ENCODE measurements at places on chromosomes 6 and 20.

GRCh38 chr20:22949331-22950109 lies 85.6 kb upstream of the SSTR4 start:
- no peak for DNase-seq

GRCh38 chr6:169932491-169932890 lies 181.1 kb downstream of the ERMARD start:
- DNase-seq: no peak

- no peak for DNase-seq
Observed at GRCh38 chr20:51710361-51710894, 57.8 kb downstream of the ATP9A start.

DNA sequence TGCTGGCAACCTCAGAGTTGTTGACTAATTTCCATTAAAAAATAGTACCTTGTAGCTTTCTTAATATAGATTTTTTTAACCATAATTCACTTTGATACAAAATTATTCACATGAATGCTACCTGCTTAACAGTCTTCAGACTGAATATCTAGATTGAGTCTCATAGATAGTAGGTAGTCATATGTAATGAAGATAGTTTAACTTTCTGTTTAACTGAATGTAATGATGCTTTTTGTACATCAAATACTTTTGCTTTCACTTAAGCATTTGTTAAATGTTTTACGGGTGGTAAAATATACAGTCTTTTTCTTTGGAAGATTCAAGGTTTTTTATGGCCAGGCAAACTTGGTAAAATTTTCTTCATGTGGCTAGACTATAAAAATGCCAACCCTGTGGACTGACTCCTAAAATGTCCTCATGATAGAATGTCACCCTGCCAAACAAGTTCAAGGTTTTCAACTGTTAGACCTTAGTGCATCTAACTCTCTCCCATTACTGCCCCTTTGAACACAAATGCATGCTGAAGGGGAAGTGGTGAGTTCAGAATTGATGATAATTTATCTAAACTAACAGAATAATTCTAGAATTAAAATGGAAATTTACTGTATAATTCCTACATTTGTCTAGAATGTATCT lies 16.4 kb downstream of the TBPL1 start:
- DNase-seq: no peak

GRCh38 chr6:108168501-108169463 lies 3.0 kb downstream of the NR2E1 start:
- DNase-seq: no peak

DNA sequence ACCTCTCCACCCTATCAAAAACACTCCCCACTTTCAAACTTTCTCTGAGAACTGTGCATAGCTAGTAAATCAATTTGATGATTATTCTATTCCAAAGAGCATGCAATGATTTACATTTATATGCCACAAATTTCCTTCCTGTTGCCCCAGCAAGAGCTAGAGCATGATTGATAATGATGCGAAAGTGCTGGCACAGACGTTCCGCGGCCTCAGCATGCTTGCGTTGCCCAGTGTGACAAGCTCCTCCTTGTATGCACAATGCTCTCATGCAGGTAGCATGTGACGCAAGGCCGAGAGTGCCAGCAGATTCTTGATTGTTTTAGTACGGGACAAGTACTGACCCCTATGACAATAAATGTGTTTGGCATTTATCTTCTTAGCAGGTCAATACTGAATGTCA lies 696.3 kb upstream of the SLC35B3 start:
- no peak for DNase-seq

DNA sequence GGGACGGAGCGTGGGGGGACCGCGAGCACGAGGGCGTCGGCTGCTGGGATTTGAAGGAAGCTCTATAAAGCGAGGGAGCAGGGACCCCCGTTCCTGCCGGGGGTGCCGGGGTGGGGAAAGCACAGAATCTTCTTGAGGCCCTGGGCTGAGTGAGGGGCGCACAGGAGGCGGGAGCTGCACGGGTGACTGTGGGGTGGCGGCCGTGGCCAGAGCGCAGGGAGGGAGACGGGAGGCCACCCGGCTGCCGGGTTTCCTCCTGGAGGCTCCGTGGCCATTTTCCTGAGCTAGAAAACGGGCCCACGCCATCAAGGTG lies 385.1 kb downstream of the SMOC2 start:
- no peak for DNase-seq

GRCh38 chr20:17652411-17652810 lies 29.6 kb downstream of the RRBP1 start:
- no peak for DNase-seq

DNA sequence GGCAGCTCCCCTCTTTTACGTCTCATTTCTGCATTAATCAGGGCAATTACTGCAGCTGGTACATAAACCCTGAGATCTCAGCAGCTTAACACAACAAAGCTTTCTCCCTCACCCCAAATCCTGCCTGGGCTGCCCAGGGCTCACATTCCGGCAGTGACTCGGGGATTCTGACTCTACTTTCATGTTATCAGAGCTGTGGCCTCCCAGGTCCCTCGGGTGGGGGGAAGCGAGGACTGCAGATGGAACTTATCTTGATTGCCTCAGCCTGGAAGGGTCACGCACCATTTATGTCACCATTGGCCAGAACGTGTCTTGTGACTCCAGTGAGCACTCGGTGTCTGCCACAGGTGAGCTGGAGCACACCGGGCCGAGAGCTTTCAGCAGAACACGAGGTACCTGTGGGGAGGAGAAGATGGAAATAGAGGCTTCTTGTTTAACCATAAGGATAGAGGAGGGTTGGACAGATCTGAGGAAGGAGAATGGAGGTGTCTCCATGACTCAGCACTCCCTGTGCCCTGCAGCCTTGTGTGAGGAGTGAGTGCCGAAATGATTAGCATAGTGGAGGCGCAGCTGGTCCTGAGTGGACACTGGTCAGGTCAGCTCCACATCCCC lies 88.5 kb upstream of the EXOC2 start:
- no peak for DNase-seq

DNA sequence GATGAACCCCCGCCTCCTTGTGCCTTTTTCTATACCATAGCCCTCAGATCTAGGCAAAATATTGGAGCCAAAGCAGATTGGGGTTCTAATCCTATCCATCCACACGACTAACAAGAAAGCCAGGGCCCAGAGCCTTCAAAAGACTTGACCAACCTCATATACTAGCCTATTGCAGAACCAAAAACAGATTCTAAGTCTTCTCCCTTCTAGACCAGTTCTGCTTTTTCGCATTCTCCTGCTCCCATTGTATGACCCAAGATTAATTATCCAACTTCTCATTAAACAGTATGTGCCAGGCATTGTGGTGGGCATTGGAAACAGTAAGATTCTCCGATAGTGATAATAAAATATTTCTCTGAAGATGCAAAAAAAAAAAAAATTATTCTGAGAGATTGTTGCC lies 113.7 kb upstream of the JARID2 start:
- no peak for DNase-seq

GRCh38 chr6:94278146-94278545 lies 858.8 kb upstream of the EPHA7 start:
- no peak for DNase-seq

- DNase-seq: no peak
Observed at GRCh38 chr6:3841711-3842565, 7.2 kb upstream of the FAM50B start.

GRCh38 chr6:53628354-53629119 lies 37.0 kb downstream of the KLHL31 start:
- no peak for DNase-seq

DNA sequence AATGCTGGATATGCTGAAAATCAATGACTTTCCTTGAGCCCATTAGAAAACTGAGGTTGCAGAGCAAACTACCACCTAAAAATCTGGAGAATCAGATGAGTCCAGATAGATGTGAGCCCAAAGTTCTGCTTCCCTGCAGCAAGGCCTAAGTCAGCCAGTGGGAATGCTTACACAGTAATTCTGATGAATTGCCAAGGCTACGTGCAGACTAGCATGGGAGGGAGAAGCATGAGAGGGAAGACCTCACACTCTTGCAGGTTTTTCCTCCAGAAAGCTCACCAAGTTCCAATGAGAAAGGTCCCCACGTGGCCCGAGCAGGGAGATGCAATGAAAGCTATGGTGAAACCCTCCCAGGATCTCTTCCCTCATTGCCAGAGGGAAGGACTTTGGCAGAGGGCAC lies 104.8 kb upstream of the SIRPA start:
- DNase-seq: no peak

DNA sequence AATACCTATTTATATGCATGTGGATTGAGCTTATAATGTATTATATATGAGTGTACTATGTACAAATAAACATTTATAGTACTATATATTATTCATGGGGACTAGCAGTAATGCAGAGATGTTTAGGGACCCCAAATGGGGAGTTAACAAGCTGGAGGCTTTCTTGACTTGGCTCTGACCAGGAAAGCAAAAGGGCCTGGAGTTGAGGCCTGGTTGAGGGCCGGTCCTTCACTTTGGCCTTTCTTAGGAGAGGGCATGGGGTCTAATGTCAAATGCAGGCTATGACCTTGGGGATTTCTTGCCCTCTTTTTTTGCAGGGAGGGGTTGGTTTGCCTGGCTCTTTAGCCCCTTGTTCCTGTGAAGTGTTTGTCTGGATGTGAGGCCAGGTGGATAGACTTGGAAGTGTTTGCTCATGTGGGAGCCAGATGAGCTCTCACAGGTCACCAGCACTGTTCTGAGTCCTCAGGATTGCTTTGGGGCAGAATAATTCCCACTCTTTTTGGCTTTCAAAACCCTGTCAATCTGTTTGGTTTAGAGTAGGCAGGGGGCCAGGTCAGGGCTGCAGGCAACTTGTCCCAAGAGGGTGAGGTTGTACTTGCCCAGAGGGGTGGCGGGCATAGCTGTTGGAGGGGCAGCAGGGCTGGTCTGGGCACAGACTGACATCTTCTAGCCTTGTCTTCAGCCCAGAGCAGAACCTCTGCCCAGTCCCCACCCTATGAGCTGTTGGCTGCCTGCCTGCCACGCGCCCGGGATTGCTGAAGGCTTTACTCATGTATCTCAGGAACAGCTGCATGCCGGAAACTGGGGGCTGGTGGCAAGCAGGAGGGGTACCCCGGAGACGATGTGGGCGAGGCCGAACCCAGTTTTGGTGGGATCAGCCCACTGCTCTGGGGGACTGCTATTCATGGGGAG lies 14.6 kb downstream of the TJAP1 start:
- no peak for DNase-seq

DNA sequence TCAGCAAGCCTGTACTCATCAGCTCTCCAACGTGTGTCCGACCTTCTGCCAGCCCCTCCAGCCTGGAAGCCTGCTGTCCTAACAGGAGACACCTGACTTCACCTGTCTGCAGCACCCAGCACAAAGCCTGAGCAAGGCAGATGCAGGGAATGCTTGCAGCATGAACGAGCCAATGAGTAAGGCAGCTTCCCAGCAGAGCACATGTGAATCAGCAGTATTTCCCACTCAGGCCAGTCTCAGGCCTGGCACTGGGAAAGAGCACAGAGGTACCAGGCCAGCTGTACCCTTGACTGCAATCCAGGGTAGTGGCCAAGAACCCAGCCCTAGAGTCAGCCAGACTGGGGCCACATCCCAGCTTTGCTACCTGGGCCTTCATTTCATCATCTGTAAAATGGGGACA lies 120.8 kb downstream of the MAFB start:
- DNase-seq: no peak

DNA sequence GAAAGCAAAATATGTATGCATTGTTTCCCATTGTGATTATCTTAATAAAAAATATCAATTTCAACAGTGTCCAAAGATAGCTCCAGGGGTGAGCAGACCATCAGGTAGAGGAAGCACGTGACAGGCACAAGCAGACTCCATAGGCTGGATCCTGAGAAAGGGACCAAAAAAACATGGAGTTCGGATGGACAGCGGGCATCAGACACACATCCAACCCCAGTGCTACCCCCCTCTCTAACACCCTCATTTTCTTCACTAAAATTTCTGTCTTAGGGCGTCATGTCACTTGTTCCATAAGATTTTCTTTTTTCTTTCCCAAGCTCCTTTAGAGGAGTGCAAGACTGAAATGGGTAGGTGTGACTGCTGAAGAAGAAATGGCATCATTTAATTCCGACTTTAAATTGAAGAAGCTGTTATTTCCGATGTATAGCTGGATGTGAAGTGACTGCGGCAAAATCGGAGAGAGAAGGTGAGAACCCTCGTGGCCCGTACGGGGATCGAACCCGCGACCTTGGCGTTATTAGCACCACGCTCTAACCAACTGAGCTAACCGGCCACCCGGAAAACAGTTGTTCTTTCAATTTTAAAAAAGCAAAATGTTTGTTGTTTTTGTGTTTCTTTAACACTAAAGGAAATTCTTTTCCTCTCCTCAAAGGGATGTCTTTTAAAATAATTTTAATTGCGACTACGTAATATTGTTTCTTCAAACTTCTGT lies 10.3 kb upstream of the PRSS16 start:
- no peak for DNase-seq

DNA sequence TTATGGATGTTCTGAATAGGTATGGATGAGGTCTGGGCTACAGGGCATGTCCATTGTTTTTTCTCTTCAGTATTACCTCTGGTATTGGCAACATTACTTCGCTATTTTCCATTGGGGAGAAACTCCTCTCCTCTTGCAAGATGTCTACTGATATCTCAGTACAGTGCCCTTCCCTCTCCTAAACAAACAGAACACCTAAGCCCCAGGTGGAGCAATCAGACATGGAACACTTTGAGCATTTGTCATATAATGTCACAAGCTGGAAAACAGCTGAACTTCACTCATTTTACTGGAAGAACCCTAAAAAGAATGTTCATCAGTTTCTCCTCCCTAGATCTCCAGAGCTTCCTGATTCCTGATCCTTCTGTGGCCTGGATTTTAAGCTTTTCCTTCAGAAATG lies 339.8 kb downstream of the FRK start:
- no peak for DNase-seq

DNA sequence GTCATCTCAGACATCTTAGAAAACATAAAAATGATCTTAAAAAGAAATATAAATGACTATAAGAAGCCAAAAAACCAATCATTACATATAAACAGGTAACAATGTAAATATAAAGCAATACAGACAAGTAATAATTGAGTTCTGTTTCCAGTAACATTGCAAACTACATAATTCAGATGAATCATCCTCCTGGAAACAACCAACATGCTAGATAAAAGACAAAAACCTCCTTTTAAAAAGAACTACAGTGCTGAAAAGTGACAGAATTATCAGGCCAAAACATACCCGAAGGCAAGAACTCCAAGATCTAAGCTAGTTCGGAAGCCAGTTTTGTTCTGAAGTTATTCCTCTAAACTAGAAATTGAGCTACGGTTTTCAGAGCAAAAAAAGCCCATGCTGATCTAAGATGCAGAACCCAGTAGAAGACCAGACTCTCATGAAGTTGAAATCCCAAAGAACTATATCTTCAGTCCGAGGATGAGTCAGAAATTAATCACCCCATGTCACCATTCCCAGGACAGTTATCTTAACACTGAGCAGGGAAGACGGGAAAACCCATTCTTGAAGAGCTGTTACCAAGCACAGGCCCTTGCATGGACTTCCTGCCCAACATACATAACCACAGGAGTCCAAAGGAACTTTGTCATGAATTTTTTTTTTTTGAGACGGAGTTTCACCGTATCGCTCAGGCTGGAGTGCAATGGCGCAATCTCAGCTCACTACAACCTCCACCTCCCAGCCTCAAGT lies 9.8 kb downstream of the PGM3 start:
- no peak for DNase-seq

DNA sequence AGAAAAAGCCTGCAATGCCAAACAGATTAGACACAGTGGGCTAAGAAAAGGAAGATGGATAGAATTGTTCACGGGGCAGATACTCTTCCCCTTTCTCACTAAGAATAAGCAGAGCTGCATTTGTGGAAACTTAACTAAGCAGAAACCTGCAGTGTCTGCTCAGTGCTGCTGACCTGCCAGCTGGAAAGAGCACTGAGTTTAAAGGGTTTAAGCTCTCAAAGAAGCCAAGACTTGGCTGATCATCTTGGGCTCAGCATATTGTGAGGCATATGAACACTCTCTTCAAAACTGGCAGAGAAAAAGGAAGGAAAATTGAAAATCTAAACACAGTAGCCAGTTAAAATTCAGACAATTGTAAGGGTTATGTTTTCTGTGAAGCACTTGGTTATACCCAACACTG lies 711.1 kb upstream of the EPHA7 start:
- no peak for DNase-seq

Data from activated T-helper 1 cell treated with anti-CD3 and anti-CD28 coated beads, Interleukin-2, amount 50 U/mL, for 16 hours (primary cell).